Stimulated activated CD4-positive, alpha-beta T cell treated with anti-CD3 and anti-CD28 coated beads, Interleukin-1b, Interleukin-23, amount 100 ng/mL, for 48 hours (primary cell): ENCODE measurements at places on chromosomes 6 and 20.

DNA sequence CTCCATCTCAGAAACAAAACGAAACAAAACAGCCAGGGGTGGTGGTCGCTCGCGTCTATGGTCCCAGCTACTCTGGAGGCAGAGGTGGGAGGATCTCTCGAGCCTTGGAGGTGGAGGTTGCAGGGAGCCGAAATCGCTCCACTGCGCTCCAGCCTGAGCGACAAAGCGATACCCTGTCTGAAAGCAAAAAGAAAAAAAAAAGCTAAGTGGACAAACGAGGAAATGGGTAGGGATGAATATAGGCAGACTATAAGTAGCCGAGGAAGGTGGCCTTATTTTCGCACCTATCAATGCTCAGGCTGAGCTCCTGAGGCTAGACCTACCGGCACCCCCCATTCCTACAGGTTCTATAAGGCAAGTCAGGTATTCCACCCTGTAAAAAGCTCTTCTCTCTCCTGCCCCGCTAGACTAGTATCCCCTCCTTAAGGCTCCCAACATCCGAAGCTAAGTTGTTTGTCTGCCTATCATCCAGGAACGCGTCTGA lies 650 bp upstream of the CASP8AP2 start:
- peak; percentile 17 for DNase-seq

GRCh38 chr6:150928882-150929281 lies 63.4 kb downstream of the MTHFD1L start:
- no peak for DNase-seq

GRCh38 chr6:149962461-149963211 lies 1.1 kb upstream of the ULBP1 start:
- DNase-seq: no peak

GRCh38 chr6:39911513-39912125 lies 22.6 kb downstream of the MOCS1 start:
- no peak for DNase-seq

DNA sequence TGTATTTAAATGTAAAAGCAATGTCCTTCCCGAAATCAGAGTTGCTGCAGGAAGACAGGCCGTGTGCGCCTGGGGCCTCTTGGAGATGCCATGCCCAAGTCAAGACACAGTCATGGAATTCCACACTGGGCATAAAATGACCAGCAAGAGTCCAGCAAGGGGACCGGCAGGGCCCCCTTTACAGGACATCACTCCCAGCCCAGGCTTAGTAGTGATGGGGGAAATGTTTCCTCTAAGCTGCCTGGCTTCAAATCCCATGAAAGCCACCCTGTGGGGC lies 1.9 kb upstream of the PPP1R3G start:
- no peak for DNase-seq

DNA sequence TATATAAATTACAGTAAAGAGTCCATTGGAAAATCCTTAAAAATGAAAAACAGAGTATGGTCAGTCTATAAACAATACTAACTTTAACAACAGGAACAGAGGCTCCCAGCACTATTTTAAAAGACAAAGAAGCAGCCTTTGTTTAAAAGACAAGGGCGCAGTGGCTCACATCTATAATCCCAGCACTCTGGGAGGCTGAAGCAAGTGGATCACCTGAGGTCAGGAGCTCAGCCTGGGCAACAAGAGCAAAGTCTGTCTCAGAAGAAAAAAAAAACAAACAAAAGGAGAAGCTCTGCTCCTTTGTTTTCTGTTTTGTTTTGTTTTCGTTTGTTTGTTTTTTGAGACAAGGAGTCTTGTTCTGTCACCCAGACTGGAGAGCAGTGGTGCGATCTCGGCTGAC lies 89.4 kb downstream of the DTNBP1 start:
- no peak for DNase-seq

DNA sequence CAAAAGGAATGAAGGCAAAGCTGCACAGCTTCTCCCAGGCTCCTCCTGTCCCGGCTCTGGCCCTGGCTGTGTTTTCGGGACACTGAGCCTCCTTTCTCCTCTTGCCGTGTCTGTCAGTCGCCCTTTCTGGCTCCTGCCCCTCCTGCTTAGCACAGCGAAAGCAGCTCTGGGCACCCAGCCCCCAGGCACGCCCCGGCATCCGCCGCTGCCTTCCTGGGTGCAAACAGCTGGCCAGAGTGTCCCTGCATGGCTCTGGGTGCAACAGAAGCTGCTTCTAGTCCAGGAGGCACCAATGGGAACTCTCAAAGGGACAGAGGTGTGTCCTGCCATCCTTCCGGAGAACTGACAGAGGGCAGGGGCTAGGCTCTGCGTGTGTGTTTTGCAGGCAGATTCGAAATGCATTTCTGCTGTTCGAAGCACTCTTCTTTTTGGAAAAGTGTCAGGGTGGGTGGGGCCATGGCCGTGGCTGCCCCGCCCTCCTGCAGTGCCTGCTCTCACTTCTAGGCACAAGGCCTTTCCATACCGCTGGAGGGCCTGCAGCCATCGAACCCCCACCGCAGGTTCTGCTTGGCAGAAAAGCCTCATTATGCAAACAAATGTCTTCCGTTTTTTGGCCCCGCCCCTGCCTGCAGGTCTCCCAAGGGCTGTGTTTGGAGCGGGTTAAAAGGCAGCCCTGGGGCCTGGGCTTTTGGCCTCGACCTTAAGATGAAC lies 15.5 kb downstream of the COL9A3 start:
- DNase-seq: peak; percentile 51

DNA sequence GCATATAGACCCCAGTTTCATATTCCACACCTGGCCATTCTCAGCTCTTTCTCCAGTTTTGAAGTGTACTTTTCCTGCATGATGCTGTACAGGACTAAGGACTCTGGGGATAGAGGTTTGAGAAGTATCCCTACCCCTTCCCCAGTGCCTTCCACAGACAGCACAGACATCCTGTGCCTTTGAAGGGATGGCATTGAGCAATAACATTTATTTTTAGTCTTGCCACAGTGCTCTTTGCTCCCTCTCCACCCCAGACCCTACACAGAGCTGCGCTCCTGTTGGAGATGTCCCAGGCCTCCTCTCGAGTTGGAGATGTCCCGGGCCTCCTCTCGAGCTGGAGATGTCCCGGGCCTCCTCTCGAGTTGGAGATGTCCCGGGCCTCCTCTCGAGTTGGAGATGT lies 275.8 kb downstream of the FARS2 start:
- no peak for DNase-seq

DNA sequence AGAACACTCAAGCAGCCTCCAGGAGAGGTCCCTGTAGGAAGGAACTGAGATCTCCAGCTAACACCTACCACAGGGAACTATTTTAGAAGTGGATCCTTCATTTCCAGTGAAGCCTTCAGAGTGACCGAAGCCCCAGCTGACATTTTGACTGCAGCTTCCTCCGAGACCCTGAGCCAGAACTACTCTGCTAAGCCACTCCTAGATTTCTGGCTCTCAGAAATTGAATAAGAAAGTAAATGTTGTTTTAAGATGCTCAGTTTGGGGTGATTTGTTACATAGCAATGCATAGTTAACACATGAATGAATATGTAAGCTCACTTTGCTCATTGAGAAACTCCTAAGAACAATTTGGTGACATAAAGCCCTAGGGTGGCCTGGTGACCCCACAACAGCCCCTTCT lies 5.5 kb downstream of the TULP1 start:
- no peak for DNase-seq

GRCh38 chr6:169292338-169293124 lies 38.9 kb upstream of the THBS2 start:
- no peak for DNase-seq

DNA sequence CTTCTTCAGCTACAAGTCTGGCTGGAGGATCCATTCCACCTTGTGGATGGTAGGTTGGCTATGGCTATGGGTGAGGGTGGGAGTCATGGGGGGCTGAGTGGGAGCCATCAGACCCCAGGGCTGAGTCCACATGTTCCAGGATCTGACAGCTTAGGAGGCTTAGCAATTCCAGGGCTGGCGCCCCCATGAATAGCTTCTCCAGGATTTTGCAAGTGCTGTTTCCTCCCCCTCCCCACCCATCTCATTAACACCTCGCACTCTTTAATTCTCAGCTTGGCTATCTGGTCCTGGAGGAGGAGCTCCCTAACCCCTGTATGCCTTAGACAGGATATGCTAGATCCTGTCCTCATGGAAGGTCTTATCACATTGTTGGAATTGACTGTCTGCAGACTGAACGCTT lies 39.0 kb upstream of the ANGPT4 start:
- DNase-seq: no peak

- DNase-seq: no peak
Measured at GRCh38 chr20:49887251-49888211, 27.8 kb downstream of the SPATA2 start.
